ENCODE measurements at places on chromosomes 13 and 19.

- DNase-seq: no peak
Observed at GRCh38 chr13:74000876-74001275, 133.3 kb downstream of the KLF12 start.

GRCh38 chr13:66586489-66586888 is 643.6 kb downstream of the PCDH9 start:
- DNase-seq: no peak

GRCh38 chr13:81048026-81048461 is 707.1 kb upstream of the SPRY2 start:
- peak; percentile 3 for DNase-seq

DNA sequence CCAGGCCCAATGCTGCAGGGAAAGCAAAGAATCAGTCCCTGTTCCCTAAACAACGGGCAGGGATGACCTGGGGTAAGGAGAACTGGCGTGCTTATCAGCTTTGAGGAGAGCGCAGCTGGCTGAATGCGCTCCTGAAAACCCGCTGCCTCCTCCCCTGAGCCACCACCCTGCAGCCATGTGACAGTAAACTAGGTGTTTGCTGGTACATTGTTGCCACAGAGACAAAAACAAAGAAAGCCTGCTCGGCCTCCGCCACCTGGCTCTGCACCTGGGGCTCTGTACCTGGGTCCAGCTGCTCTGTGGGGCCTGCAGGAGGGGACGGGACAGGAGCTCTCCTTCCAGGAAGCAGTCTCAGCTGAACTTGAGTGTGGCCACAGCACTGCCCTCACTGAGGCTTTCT is 21.8 kb downstream of the MCF2L start:
- no peak for DNase-seq

- DNase-seq: no peak
Observed at GRCh38 chr13:24307211-24308067, 1.9 kb upstream of the C1QTNF9 start.
